ENCODE measurements at places on chromosomes 4 and X.

- DNase-seq, result peak; percentile 29
These were observed 531 bp downstream of the DGKQ start for GRCh38 chr4:972651-973424.

GRCh38 chr4:76296286-76296820 is 10.2 kb upstream of the STBD1 start:
- no peak for DNase-seq

- DNase-seq, result no peak
These were observed 867.6 kb upstream of the PCDH7 start for GRCh38 chr4:29852537-29852936.

GRCh38 chr4:55865228-55865806 is 11.9 kb downstream of the EXOC1 start:
- no peak for DNase-seq

DNA sequence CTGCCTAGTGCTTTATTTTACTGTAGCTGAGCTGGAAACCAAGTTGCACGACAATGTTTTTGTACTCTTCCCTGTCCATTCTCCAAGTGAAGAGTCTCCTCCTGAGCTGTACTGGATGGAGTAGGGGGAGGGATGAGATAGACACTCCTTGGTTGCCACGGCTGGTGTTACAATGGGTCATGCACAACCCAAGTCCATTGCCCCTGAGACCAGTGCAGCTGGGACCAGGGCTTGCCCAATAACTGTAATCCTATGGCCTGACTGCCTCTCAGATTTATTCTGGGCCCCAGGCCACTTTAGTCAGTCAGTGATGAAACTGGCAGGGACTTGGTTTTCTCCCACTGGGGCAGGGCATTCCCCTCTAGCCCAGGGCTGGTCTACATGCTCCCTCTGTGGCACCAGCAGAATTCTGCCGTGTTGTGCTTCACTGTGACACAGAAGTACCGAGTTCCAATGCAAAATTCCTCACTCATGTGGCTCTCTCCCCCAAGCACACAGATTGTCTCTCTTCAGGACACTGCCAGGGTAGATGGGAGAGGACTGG is 203.3 kb upstream of the PCDH18 start:
- DNase-seq, result no peak

DNA sequence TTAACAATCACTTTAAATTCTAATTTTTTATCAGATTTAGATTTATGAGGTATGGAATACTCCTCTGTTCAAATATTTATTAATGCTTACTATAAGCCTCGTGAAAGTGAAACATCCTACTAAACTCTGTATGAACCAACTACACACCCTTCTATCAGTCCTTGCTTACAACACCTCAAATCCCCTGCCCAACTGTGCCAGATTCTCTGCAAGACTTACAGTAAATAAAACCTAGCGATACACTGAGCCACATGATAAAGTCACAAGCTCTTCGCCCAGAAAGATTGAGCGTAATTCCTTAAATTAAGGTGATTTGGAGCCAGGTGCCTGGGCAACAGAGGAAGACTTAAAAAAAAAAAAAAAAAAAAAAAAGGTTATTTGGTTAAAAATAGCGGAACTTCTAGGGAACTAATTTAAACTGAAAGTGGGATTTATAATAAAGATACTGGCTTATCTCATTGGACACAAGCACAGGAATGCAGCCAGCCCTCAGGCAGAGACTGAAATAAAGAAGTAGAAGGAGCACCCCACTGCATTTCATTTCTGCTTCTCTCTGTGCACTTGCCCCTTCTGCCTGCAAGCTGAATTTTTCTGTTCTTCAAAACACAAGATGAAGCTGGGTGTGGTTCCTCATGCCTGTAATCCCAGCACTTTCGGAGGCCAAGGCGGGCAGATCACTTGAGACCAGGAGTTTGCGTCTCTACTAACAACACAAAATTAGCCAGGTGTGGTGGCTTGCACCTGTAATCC is 17.5 kb upstream of the C4orf36 start:
- DNase-seq, result no peak
